ENCODE measurements at places on chromosomes 2 and 18.

GRCh38 chr18:65567372-65567771 lies 183.4 kb upstream of the CDH7 start:
- peak; percentile 22 for DNase-seq

- DNase-seq = no peak
Observed at GRCh38 chr18:23835506-23835905, 146.3 kb downstream of the LAMA3 start.

- no peak for DNase-seq
Observed at GRCh38 chr2:136134126-136134525, 16.2 kb upstream of the CXCR4 start.

GRCh38 chr2:189281201-189281600 lies 101.6 kb upstream of the COL5A2 start:
- no peak for DNase-seq

- no peak for DNase-seq
Observed at GRCh38 chr2:236449167-236449761, 120.4 kb upstream of the ACKR3 start.

- DNase-seq = no peak
Observed at GRCh38 chr2:128502638-128503246, 184.1 kb upstream of the HS6ST1 start.

GRCh38 chr18:13239171-13239956 lies 20.8 kb downstream of the LDLRAD4 start:
- no peak for DNase-seq

DNA sequence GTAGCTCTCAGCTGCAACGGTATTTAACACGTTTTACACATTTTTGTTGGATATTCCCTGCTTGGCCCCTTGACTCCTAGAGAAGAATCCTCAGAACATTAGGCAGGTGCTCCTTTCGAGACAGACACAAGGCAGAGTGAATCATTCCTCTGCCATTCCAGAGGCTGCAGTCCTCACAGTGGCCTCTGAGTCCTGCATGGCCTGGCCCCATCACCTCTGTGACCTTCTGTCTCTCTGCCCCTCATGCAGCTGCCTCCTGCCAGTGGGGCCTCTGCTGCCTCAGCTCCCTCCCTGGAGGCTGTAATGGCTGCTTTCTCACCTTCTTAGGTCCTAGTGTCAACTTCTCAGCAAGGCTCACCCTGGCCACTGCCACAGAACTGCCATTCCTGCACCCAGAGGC lies 101.3 kb downstream of the PTPRM start:
- DNase-seq = no peak

GRCh38 chr2:36499128-36499820 lies 98.7 kb downstream of the FEZ2 start:
- DNase-seq = no peak

- DNase-seq = no peak
Observed at GRCh38 chr2:37851828-37852584, 73.1 kb upstream of the RMDN2 start.

DNA sequence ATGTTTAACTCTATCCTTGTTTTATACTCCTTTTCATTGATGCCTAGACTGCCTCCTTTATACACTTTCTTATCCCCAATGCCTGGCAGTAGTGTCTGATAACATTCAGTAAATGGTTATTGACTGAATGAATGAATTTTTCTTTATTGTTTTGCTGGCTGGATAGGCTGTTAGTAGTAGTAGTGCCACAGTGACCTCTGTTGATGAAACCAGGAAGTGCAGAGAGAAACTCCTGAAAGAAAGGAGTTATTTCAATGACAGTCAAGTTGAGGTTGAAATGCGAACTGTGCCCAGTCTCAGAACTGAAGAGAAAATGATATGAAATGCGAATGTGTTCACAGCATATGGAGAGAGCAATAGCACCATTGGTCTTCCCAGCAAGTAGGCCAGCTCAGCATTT lies 26.8 kb upstream of the SLC9A2 start:
- peak; percentile 12 for DNase-seq

DNA sequence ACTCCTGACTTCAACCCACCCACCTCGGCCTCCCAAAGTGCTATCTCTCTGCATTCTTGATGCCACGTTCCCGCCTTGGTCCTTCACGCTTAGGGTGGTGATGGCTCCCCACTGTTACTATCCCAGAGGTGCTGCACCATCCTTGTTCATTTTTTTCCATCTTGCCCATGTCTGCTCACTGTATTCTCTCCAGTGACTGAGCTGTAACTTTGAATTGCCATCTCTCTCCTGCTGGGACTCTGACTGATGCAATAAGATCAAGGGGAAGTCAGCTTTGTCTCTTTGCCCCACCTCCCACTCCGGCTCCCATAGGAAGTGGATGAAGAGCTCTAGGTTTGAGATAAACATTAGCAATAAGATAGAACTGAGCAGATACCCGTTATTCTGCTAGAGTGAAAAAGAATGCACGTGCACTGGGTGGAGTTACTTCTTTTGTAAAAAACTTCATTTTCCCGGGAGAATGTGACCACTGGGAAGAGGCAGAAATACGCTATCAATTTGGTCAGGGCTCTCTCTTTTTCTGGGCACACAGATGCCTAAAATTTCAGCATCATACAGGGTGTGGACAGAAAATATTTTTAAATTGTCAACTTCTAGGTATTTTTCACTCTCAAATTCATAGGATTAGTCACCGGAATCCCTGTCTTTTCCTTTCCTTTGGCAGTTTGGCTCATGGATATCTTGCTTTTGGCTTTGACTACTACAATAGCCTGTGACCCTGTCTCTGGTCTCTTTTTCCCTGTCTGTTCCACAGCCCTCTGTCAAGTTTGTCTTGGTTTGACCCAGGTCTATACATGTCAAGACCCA lies 105.4 kb downstream of the POLR1A start:
- DNase-seq = no peak

DNA sequence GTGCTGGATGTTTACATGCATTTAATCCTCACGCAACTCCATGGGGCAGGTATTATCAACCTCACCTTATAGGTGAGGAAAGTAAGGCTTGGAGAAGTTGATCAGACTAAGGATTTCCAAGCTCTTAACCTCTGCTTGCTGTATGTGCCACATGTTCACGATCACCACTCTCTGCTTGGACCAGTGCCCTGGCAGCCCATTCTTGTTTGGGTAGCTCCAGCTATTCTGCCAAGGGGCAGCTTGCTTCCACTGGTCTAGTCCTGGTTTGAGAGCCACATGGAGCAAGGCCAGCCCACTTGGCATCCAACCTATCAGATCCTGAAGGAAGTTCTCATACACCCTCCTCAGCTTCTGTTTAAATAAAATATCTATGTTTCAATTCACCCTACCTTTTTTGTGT lies 14.3 kb downstream of the PLB1 start:
- no peak for DNase-seq

- DNase-seq = peak; percentile 58
Observed at GRCh38 chr2:97699765-97700444, 13.5 kb upstream of the ZAP70 start.

DNA sequence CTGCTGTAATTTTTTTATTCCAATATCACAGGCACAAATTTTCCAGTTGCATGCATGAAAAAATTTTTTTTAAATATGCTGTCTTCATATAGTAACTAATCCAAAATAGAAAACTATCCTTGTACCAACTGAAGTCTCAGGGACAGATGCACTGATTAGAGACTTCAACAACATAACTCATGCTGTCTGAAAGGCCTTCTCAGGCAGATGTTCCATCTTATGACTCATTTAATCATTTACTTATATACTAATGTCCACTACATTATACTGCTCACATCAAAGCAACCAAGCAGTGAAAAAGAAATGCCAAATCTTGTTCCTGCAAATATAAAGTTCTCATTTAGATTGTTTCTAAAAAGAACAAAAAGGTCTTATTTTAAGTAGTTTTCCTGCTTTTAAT lies 53.1 kb downstream of the OLA1 start:
- DNase-seq = no peak

DNA sequence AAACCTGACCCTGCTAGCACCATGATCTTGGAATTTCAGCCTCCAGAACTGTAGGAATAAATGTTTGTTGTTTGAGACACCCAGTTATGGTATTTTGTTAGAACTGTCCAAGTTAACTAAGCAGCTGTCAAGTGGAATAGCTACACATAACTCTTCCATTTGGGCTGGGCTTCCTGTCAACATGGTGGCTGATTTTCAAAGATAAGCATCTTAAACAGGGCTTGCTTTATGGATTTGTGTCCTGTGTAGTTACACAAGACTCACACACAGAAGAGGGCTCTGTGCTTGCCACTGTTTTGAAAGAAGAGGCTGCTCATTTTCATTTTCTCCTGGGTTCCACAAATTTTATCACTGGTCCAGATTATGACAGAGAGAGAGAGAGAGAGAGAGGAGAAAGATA lies 35.7 kb downstream of the GCG start:
- no peak for DNase-seq

DNA sequence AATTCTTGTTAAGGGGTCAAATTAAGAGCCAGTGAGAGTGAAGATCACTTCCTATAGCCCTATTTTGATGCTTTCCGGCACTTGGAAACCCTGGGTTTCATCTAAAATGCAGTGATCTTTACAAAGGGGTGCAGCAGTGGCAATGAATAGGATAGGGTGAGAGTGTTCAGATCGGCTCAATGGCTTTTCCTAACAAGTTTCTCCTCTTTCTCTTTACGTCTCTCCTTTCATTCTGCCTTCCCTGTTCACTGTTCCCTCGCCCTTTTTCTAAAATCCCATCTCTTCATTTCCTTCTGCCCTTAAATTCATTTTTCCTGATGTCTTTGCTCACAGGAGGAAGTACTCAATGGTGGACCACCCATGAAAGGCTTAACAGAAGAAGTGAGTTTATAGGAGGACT lies 86.0 kb downstream of the CTIF start:
- DNase-seq = no peak

DNA sequence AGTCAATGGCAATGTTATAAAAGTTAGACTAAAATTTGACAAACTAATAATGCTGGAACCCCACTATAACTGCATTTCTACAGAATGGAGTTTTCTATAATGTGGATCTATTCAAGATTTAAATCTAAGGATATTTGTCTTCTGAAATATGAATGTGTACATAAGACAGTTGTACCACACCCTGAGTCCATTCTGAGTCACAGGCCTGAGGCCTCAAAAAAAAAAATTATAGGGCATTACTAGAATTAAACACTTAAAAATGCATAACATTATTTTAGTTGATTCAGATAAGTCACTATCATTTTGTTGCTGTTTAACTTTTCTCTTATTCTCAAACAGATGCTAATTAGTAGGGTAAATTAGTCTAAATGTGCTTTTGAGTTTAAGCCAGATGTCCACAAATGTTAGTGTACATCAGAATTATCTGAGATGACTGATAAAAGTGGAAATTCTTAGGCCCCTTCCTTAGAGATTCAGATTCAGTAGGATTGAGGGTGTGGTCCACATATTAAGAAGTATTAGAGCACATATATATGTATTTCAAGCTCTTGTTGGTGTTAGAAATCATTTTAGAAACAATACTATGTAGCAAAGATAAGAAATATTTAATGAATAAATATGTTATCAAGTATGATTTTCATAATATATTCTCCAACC lies 42.4 kb upstream of the COL5A2 start:
- DNase-seq = peak; percentile 70

GRCh38 chr2:128416109-128416785 lies 97.6 kb upstream of the HS6ST1 start:
- no peak for DNase-seq

GRCh38 chr2:40283111-40283909 lies 168.6 kb downstream of the SLC8A1 start:
- no peak for DNase-seq

GRCh38 chr2:111227716-111228141 lies 107.0 kb downstream of the BCL2L11 start:
- no peak for DNase-seq

- no peak for DNase-seq
Observed at GRCh38 chr2:69950241-69950640, 11.2 kb downstream of the ASPRV1 start.

- no peak for DNase-seq
Observed at GRCh38 chr2:30425326-30425725, 21.7 kb upstream of the LCLAT1 start.

GRCh38 chr2:149652926-149653325 lies 65.4 kb upstream of the MMADHC start:
- DNase-seq = no peak

GRCh38 chr2:59560769-59561168 lies 992.7 kb downstream of the BCL11A start:
- no peak for DNase-seq

DNA sequence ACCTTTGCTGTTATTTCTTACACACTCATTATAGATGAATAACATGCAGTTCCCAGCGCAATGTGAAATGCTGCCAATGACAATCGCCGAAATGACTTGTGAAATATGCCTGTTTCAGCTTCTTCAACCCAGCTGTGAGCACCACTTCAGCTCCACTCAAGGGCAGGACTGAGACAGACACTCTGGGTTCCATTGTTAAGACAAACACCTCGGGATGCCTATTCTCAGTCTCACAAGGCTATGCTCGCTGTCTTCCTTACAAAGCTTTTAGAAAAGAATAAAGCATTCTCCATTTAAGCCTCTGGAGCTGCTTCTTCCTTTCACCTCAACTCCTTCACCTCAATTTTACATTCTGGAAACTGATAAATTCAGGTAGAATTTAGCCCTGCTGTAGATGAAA lies 4.2 kb downstream of the CBLN2 start:
- DNase-seq = no peak

DNA sequence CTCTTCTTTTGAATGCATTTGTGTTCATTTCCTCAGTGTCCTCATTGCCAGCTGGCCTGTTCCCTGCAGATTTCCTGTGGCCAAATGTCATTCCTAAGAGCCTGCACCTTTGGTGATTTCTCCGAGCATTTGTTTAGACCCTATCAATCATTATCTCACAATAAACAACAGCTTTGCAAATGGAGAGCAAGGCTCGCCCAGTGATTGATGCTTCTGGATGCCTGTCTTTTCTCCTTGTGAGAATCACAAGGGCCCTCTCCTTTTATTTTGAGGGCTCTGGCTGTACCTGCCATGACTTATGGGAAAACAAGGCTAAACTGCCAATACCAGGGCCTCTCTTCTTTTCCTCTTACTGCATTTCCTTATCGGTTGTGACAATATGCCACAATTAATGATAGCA lies 1454.4 kb upstream of the CELF4 start:
- DNase-seq = no peak

DNA sequence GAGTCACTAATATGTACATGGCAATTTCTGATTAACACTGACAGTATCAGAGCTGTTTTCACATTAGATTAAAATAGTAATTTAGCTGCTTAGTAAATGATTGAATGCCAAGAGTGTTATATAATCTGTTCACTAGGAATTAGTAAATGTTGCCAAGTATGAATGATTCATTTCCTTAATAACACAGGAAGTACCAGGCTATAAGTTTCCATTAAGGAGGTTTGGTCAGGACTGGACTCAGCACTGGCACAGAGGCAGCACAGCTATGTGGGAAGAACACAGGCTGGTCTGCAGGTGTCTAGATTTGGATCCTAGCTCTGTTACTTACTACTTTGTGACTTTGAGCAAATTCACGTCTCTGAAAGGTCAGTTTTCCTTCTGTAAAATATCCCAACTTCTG lies 97.2 kb downstream of the TDRD15 start:
- DNase-seq = no peak
